ENCODE measurements at places on chromosomes 7 and 10. TPM values are rescaled to one million over a fixed set of nuclear protein-coding genes. Genes with fewer than 3 reads are reported as not detected.

Gene OR2A12
- not detected for total RNA-seq

Gene MBL2
- total RNA-seq, result not detected

Gene ST8SIA6
- under 0.01 TPM for total RNA-seq

Gene ADGRA1
- total RNA-seq, result not detected

Gene TLX1
- total RNA-seq, result not detected

Gene ECHS1
- total RNA-seq, result 150 TPM

Gene WDR86
- total RNA-seq, result 17.6 TPM

Gene SHTN1
- total RNA-seq, result 1.6 TPM

Gene SPDYE11
- not detected for total RNA-seq

Gene CPN1
- total RNA-seq, result not detected

Gene WIPF3
- not detected for total RNA-seq

Gene KLF14
- total RNA-seq, result not detected

Gene CFTR
- not detected for total RNA-seq

Gene BHLHA15
- not detected for total RNA-seq

Gene HGF
- 167 TPM for total RNA-seq

Gene KCP
- total RNA-seq, result not detected

Gene EPHA1
- not detected for total RNA-seq

Gene AKR1C2
- total RNA-seq, result 5.0 TPM

Gene SGCE
- total RNA-seq, result 135 TPM

Gene PNLIP
- not detected for total RNA-seq

Gene C10orf53
- not detected for total RNA-seq

Gene WEE2
- total RNA-seq, result not detected

Gene SEMA3C
- total RNA-seq, result 388 TPM

Gene APBB1IP
- not detected for total RNA-seq

Gene ITGB8
- total RNA-seq, result 2.5 TPM

Gene STOX1
- not detected for total RNA-seq

Gene PLCE1
- total RNA-seq, result 3.5 TPM

Gene UPF2
- 8.6 TPM for total RNA-seq

Gene ADAP1
- total RNA-seq, result 2.3 TPM

Gene OPALIN
- total RNA-seq, result not detected

Gene FGL2
- not detected for total RNA-seq

Gene SAP25
- total RNA-seq, result not detected

Gene EXOC6
- total RNA-seq, result 3.4 TPM

Gene ITIH2
- not detected for total RNA-seq

All from myometrial cell (primary cell).